CD8-positive, alpha-beta memory T cell (primary cell): ENCODE measurements at places on chromosomes 5 and 9.

GRCh38 chr5:150339165-150339564, 18.3 kb upstream of the TCOF1 start:
- DNase-seq: no peak

DNA sequence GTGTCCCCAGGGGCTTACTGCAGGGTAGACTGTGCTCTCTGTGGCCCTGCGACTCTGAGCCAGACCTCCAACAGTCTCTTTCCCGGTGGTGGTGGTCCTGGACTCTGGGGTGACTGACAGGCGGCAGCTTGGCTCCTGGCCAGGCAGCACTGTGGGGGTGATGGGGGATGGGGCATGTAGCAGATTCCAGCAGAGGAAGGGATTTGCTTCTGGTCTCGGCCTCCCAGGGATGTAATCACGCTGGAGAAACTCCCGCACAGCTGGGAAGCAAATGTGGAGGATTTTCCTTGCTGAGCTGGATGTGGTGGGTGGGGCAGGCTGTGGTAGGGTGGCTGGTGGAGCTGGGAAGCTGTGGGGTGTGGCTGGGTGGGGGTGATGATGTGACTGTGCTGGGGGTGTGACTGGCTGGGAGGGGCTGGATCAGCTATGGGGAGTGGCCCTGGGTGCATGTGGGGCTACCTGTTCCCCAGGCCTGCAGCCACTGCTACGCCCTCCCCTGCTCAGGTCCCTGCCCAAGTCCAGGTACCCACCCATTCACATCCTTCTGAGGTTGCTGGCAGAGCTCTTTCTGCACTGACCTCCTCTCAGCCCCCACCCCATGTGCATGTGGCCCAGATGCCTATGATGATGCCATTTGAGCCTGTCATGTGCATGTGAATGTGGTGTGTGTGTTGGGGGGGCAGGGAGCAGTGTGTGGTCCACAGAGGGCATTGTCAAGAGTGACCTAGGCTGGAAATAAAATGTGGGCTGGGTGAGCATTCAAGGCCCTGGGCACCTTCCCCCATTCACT, 3.8 kb downstream of the NDST1 start:
- DNase-seq: no peak

DNA sequence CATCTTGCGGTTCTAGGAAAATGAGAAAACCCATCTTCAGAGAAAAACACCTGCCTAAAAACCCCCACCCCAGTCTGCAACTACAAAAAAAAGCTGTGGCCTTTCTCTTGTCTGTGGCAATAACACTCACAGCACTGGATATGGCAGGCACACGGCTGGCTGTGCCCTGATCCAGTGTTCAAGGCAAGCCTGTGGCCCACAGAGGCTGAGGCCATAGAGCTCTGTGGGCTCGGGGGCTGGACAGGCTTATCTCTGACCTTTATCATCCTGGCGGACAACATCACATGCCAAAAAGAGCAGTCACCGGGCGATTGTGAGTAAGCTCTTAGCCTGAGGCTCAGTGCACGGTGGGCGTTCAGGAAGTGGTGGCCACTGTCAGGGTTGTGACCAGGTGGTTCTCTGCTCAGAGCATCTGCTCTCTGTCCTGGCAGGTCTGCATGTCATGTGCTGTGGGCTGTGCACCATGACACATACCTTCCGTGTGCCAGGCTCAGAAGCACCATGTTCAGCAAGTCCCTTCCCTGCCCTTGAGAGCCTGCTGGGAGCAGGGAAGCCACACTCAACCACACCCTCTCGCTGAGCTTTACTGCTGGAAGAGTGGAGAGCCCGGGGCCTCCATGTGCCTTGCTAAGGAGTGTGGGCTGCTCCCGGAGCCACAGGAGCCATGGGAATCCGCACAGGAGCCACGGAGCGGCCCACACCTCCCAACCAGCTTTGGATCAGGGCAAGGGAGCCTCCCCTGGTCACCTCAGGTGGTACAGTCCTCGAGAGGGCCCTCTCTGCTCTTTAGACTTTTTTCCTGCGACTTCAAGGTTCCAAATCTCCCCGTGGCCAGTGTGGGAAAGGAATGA, 34.6 kb upstream of the WDR38 start:
- no peak for DNase-seq

GRCh38 chr5:16936150-16936988, at the start of gene MYO10:
TSS of gene MYO10 (minus strand) at chr5:16936288. CDS start at chr5:16935808, 480 bp downstream.
- DNase-seq: no peak

GRCh38 chr9:133717113-133718031, 20.8 kb downstream of the SARDH start:
- no peak for DNase-seq

GRCh38 chr9:71446106-71446472, 322.2 kb downstream of the CEMIP2 start:
- no peak for DNase-seq

DNA sequence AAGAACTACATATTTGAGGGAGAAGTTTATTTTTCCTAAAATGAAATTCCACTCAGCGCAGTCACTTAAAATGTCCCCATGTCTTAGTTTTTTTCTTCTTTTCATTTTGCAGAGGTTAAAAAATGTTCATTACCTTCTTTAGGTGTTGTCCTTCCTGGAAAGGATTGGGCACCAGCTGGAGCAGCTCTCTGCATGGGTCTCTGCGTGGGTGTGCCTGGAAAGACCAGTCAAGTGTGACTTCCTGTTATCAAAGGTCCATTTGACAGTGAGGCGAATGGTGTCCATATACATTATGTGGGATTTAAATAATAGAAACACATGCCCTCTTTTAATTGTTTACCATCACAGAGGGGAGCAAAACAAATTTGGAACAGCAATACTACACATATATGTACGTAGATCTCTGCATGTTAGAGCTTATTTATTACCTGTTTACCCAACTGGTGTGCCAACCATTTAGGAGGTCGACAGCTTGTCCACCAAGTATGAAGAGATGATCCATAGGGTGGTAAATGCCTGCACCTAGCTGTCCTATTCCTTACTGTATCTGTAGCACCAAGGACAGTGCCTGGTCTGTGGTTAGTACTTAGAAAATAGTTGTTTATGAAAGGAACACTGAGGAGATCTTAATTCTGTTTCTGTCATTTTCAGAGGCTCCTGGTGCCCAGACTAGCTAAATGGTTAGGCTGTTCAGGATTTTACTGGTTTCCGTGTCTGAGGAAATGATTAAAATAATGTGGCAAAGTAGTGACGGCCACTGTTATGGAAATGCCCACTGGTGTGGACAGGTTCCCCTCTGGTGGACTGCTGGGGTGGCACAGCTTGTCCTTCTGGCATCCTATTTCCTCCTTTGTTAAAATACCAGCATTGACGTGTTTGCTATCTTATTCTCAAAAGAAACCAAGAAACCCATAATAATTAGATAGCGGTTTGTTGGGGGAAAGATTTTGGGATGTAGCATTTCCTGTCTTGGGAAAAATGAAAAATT, 200.4 kb downstream of the MAST4 start:
- no peak for DNase-seq
